ENCODE measurements at places on chromosomes 11 and 22.
A peak's percentile ranks its signal among the peaks of the same experiment; 100 is the strongest.

GRCh38 chr11:57161351-57161750, 20.4 kb upstream of the LRRC55 start:
- DNase-seq, result no peak

DNA sequence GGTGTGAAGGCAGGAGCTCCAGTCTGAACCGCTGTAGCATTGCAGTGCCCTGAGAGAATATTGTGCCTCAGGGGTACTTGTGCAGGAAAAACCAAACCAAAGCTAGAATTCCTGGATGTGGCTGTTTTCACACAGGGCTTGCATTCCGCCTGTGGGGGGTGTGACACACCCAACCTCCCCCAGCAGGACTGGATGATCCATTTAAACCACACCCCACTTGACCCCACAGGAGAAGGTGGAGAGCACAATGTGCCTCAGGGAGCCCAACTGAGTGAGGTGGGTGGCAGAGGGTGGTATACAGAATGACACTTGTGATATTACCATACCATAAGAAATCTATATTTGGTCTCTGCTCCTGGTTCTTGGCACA, 66.9 kb upstream of the SLC22A12 start:
- DNase-seq, result no peak

DNA sequence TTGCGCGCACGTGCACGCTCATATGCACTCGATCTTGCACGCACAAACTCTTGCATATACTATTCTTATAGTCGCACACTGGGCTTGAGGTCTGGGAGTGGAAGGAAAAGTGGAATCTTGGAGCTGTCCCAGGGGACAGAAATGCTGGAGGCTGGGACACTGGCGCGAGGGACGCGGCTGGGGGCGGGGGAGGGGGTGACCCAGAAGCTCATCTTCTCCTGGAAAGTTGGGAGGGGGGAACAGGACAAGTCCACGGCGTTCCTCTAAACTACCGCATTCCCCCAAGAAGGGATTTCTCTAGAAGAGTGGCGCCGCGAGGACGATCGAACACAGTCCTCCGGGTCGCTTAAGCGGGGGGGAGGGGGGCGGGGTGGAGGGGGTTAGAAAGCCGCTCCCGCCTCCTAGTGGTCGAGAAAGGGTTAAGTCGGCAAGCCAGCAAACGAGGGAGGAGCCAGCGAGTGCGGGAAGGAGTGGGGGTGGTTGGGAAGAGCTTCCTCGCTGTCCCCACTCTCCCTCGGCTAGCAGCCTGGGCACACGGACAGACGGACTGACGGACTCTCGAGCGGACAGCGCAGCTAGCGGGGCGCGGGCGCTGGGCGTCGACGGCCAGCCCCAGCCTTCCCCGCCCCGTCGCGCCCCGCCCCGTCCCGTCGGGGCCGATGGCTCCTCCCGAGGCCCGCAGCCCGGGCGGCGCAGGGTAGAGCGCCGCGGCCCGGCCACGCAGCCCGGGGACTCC, at the start of gene RTN4RL2:
RTN4RL2 (plus strand) TSS at position 507 of the 736 bp plus-strand sequence. CDS start 338 bp downstream, outside the sequence.
- DNase-seq, result peak; percentile 81

DNA sequence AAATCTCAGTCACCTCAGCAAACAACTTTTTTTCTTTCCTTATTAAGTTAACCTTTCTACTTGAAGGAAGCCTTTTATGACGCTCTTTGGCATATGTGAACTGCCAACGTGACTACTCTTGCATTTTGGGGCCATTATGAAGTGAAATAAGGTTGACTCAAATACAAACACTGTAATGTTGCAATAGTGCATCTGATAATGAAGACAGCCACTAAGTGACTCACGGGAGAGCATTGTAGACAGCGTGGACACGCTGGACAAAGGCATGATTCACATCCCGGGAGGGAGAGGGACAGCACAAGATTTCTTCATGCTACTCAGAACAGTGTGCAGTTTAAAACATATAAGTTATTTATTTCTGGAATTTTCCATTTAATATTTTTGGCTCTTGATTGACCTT, 560.8 kb downstream of the ETS1 start:
- peak; percentile 35 for DNase-seq

DNA sequence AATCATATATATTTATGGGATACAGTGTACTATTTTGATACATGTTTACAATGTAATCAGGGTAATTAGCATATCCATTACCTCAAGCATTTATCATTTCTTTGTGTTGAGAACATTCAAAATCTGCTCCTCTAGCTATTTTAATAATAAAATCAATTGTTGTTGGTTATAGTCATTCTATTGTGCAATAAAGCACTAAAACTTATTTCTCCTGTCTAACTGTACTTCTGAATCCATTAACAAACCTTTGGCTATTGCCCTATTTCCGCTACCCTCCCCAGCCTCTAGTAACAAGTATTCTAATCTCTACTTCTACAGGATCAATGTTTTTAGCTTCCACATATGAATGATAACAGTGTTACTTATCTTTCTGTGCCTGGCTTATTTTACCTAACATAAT, 15.3 kb upstream of the USP2 start:
- DNase-seq, result no peak

DNA sequence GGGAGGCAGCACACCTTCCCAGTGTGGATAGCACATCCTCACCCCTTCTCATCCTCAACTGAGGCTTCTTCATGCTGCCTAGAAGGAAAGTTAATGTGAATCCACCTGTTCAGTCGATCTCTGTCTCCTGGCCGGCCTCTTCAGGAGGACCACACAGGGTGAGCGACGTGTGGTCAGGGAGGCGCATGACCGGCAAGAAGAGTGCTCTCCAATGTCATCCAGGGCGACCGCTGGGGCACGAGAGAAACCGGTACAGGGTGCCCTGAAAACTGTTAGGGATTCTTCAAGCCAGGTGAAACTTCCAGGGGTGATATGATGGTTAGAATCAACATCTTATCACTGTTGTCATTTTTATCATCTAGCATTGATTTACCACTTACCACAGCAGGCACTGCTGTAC, 43.0 kb downstream of the IGSF9B start:
- no peak for DNase-seq

GRCh38 chr22:50313600-50313999, 6.2 kb upstream of the PLXNB2 start:
- DNase-seq, result no peak

- DNase-seq, result no peak
Observed at GRCh38 chr11:64882243-64882642, 3.8 kb upstream of the EHD1 start.

- DNase-seq, result no peak
Observed at GRCh38 chr11:86089659-86090058, 20.8 kb upstream of the PICALM start.

DNA sequence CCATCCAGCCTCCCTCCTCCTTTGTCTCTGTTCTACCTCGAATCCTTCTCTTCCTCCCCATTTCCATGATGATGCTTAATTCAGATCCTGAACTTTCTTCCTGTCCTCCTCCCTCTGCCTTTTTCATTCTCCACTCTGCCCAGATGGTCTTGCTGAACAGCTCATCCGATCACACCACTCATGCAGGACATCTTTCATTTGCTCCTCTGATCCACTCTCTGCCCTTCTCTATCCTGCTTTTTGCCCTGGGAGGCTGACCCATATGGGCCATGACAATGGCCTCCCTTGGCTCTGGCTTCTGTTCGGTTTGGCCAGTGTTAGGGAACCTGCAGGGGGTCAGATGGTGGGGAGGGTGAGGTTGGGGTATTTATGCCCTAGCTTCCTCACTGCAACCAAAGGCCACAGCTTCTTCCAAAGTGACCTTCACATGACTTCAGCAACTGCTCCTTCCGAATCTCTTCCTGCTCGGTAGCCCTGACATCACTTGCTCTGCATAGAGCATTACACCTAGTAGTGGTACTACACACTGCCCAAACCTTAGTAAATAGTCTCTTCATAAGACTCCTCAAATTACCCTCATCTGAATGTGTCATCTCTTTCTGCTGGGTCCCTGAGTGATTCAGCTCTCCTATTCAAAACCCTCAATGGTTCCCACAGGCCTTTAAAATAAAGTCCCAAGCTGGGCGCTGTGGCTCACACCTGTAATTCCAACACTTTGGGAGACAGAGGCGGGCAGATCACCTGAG, 32.7 kb upstream of the MICAL2 start:
- DNase-seq, result no peak

DNA sequence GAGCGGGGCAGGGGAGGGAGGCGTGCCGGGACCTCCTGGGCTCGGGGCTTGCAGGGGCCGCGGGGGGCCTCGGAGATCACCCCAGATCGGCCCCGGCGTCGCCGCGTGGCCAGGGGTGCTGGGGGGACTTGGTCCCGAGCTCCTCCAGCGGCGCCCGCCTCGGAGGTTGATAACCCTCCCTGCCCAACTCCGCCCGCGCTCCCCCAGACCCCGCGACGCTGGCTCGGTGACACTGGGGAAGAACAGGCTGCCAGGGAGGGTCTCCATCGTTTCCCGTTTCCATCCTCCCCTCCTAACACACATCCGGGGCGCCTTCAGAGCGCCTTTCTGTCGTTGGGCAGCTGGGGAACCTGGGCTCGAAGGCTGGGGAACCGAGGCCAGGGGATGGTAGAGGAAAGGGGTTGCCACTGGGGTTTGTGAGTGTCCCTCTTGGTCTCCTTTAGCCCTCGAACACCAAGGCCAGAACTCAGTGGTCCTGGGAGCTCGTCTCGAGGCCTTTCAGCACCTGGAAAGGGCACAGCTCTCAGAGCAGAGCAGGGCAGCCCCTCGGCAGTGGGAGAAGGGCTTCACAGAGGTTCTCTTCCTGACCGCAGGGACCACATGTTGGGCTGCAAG, 431 bp downstream of the SLC37A2 start:
- DNase-seq, result no peak

DNA sequence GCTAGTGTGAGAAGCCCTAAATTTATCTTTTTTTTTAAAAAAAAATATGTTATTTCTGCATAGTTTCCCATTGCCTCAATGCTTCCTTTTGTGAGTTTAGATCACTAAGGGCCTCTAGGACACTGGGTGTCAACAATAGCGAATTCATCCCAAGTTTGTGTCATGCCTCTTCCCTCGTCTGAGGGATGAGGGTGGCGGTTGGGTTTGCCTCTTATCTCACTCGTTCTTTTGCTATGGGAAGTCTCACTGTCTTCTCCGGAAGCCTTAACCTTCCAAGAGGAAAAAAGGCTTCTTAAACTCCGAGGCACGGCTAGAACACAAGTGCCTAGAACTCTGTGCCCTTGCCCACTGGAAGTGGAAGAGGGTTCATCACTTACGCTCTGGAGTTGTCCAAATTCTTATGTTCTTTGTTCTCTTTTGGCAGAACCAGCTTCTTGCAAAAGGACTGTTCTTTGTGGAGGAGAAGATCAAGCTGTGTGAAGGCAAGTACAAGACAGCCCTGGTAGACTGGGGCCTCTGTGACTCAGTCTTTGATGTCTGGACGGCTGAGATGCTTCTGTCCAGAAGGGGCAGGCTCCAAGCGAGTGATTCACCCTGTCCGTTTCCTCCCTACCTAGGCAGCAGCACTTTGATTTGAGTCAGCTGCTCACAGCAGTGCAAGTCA, 78.5 kb downstream of the TRAF6 start:
- DNase-seq, result peak; percentile 82

DNA sequence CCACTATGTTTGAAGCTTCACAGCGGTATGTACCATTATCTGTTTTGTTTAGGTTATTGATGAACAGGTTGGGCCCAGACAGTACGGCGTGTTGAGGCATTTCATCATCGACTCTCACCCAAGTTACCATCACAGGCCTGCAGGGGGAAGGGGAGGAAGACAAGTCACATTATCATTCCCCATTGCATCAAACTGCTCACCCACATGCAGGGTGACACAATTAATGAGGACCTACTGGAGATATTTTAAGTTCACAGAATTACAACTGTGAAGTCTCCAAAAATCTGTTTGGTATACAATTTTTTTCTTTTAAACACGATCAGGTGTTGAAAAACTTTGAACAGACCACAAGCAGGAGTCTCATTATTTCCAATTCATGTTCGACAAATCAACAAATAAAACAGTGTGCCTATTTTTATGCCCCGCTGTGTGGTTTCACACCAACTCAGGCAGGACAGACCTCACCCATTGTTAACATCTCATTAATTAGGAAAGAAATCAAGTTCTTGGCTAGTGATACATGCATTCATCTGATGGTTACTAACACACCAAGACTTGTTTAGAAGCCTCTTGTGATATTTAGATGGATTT, 289.5 kb downstream of the CADM1 start:
- DNase-seq, result no peak

DNA sequence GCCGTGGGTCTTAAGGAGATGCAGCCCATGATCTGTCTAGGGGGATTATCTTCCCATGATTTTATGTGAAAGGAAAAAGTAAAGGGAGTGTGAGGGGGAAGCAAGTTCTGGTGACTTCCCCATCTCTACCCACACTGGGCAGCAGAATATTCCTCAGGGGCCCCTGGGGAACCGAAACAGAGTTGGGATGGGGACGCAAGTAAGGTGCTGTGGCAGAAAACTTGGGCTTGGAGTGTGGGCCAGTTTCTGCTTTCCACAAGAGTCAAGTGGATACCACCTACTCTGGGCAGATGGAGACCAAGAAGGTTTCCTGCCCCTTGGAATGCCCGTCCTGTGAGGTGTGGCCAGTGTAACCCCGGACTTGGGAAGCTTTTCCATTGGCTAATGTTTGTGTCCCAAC, 64.4 kb downstream of the SGSM3 start:
- DNase-seq, result no peak

- no peak for DNase-seq
Observed at GRCh38 chr11:24934733-24935439, 438.0 kb downstream of the LUZP2 start.

DNA sequence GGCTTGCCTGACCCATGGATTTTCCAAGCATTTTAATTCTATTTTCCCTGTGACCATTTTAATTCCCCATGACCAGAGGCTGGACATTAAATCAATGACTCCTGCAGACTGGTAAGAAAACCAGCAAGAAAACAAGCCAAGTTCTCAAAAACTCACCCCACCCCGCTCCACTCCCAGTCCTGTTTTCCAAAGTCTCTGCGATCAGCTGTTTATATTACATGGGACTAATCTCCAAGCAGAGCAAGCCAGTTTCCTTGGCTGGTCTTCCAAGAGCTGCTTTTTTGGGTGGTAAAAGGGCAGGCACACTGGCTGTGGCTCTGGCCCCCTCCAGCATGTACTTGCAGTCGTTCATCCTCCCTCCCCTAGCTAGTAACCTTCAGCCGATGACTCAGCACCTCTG, 97.9 kb downstream of the RRAS2 start:
- no peak for DNase-seq

DNA sequence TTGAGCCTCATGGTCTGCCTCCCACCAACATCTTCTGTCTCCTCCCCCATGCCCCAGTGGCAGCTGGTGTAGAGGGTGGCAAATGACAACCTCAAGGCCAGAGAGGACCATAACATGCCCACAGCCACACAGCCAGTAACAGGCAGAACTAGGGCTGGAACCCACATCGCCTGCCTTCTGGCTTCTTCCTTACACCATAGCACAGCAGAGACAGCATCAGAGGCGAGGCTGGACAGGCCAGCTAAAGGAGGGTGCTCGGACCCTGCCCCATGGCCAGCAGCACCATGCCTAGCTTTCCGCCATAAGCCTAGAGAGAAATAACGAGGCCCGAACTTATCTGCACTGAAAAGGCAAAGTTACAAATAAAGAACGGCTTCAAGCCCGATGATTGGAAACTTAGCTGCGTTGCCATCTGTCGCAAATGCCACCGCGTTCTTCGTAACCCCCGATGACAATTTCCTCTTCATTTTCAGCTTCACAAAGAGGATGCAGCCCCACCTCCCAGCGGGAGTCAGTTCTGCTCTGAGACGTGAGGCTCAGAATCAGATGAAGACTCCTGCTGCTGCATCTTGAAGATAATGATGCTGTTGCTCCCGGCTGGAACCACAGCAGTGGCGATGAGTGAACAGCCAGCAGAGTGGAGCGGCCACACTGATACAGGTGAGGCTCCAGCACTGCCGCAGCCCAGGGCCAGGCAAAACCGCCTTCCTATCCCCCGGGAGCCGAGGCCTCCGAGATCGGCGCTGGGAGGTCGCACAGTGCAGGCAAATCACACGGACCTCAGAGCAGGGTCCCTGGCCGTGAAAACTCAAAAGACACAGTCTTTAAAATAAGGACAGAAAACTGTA, 73.8 kb upstream of the RTL6 start:
- no peak for DNase-seq

Measured in SW480 (cell line).